CD4-positive, alpha-beta memory T cell (primary cell): ENCODE measurements at places on chromosomes 2 and 18.

- no peak for DNase-seq
Observed at GRCh38 chr18:41410006-41410405, 545.0 kb upstream of the PIK3C3 start.

GRCh38 chr18:73679941-73680712 is 467.5 kb downstream of the FBXO15 start:
- DNase-seq: no peak

DNA sequence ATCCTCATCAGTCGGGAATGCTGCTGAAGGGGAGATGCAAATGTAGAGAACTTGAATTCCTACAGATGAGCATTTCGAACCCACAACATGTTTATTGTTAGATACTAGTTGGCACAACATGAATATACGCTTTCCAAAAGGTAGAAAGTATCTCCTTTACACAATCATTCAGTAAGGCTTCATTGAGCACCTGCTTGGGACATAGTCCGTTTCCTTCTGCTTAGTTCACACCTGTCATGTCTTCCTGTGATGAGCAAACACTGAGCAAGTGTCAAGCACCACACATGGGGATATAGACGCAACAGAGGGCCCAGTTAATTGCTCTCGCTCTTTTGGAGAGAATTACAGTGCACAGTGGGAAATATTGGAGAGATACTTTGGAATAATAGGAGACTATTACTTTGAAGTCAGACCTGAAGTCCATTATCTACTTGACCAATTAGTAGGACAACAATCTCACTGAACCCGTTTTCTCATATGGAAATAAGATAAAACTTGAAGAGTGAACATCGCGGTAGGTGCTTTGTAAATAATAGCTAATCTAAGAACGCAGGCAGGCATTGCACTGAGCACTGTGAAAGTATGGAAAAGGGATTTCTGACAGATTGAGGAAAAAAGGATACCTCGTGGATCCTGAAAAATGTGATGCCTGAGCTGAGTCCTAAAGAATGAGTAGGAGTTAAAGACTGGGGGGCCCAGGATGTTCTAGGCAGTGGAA is 1.2 kb downstream of the CPSF3 start:
- DNase-seq: no peak

DNA sequence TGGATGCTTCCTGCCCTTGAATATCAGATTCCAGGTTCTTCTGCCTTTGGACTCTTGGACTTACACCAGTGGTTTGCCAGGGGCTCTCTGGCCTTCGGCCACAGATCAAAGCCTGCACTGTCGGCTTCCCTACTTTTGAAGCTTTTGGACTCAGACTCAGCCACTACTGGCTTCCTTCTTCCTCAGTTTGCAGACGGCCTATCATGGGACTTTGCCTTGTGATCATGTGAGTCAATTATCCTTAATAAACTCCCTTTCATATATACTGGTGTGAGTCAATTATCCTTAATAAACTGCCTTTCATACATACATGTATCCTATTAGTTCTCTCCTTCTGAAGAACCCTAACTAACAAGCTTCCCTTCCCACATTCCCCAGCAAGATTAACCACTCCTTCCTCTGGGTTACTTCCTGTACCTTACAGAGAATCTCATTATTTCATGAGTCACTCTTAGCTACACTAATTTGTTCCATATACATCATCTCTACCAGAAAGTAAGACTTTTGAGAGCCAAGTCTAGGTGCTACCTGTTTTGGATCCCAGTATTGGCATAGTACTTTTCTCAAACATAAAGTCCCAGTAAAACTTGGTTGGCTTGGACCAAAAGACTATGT is 31.3 kb upstream of the LRATD1 start:
- no peak for DNase-seq

GRCh38 chr2:189504238-189504637 is 63.0 kb downstream of the WDR75 start:
- no peak for DNase-seq
